ENCODE measurements at places on chromosomes 6 and 20.

GRCh38 chr20:34883087-34883688 is 6.8 kb downstream of the ACSS2 start:
- no peak for DNase-seq

DNA sequence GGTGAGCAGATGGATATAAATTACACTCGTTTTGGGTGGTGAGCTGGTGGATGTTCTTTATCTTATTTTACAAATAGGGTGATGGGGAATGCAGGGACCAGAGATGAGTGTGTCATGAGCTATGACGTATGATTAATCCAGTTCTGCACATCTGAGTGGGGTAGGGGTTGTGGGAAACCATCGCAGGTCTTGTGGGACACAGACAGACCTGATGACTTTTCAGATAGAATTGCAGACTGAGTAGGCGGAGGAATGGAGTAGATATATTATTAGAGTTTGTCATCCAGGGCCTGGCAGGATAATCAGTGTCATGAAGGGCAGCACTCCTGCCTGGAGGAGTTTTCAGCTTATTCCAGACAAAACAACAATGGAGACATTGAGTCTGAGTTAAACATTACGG is 12.9 kb upstream of the DSP start:
- DNase-seq, result no peak

DNA sequence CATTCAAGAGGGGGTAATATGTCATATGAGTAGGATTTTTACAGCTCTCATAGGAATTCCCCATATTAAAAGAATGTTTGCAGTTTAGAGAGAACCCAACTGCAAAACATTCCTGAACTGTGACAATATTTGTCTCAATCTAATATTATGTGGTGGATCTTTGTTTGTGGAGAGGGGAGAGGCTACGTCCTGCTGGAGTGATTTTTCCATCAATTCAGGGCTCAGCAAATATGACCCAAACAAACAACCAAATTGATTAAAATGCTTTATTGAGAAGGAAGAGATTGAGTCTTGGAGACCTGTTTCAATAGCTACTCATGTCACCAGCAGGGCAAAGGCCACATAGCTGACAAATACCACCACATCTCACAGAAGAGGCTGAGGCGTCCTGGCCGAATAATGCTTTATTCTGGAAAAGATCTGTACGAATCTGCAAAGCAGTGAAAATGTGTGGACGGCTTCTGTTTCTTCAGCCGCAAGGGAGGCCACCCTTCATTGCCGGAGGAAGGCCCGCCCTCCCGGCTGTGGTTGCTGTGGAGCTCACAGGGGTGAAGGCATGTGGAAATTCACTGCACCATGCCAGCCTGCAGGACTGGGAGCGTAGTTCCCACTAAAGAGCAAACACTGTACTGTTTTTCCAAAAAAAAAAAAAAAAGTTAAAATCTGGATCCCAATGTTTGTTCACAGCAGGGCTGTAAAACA is 89.7 kb upstream of the QKI start:
- no peak for DNase-seq

GRCh38 chr6:157635388-157636244 is 187.4 kb upstream of the SNX9 start:
- no peak for DNase-seq

GRCh38 chr6:144467172-144467762 is 182.1 kb downstream of the UTRN start:
- DNase-seq, result no peak

DNA sequence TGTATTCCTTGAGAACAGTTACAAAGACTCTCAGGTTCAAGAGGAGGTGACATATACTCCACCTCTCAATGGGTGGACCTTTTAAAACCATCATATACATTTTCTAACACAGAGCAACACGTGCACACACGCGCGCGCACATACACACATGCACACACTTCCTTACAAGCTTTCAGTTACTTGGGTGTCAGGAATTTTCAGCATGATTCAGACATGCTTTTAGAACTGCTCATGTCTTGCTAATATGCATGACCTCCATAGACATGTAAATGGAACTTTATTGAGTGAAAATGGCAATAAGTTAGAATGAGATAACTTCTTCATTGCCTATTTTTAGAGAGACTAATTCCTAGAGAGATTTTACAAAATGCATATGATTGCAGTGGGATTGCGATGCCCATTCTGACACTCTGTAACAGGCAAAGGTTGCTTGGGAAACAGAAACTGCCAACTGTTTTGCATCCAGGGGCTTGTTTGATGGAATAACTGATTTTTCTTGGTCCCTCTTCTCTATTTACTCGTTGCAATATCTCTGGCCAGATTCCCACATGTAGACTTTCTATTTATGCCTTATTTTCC is 531.4 kb upstream of the RNF217 start:
- no peak for DNase-seq

GRCh38 chr6:119966484-119966883 is 616.9 kb upstream of the MAN1A1 start:
- peak; percentile 27 for DNase-seq

DNA sequence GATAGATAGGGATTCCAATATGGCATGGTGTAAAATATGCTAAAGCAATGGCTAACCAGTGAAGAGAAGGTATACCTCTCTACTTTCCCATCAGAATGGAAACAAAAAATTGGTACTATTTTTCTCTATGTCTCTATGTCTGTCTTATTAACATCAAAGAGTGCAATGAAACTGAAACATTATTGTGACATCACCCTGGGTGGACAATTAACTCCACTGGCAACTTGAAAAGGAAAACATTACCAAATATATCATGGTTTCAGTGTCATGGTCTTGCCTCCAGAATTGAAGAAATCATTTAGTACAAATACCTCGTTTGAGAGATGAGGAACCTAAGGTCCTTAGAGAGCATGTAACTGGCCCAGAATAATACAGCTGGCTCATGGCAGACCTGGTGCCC is 1132.5 kb upstream of the MAP3K7 start:
- DNase-seq, result no peak

- DNase-seq, result no peak
These were observed 80.8 kb downstream of the BMP6 start for GRCh38 chr6:7806711-7807110.

Data from hematopoietic multipotent progenitor cell treated with erythropoietin and hydrocortisone succinate and interleukin-3 and kit ligand, for 8 days (in vitro differentiated cells).